ENCODE measurements at places on chromosomes 12 and 14. TPM values are rescaled to one million over a fixed set of nuclear protein-coding genes. Genes with fewer than 3 reads are reported as not detected.

Gene BCAT1
- 69.5 TPM for polyA plus RNA-seq

Gene NGB
- polyA plus RNA-seq: not detected

Gene RAB2B
- polyA plus RNA-seq: 23.2 TPM

Gene RERG
- polyA plus RNA-seq: 6.6 TPM

Gene RDH11
- 51.5 TPM for polyA plus RNA-seq

Gene C12orf54
- not detected for polyA plus RNA-seq

Gene ALG10
- 3.1 TPM for polyA plus RNA-seq

Gene IL31
- polyA plus RNA-seq: not detected

Gene AP5M1
- polyA plus RNA-seq: 25.7 TPM

Gene SOCS4
- 10.7 TPM for polyA plus RNA-seq

Gene FOXG1
- polyA plus RNA-seq: not detected

Gene DAO
- 0.12 TPM for polyA plus RNA-seq

Gene ESRRB
- 3.5 TPM for polyA plus RNA-seq

Gene CGRRF1
- polyA plus RNA-seq: 14.6 TPM

Gene IL22
- not detected for polyA plus RNA-seq

Gene A2M
- polyA plus RNA-seq: 306 TPM

Gene CDKN1B
- polyA plus RNA-seq: 43.1 TPM

Gene RTN1
- polyA plus RNA-seq: 2.2 TPM

Gene KCNA5
- polyA plus RNA-seq: 4.3 TPM

Gene MRPS35
- 45.1 TPM for polyA plus RNA-seq

Gene CIROP
- not detected for polyA plus RNA-seq

Gene HOXC6
- 16.1 TPM for polyA plus RNA-seq

Gene CNIH1
- 161 TPM for polyA plus RNA-seq

Gene SCN8A
- polyA plus RNA-seq: 0.24 TPM

Gene SELPLG
- 4.5 TPM for polyA plus RNA-seq

Gene KLRG1
- polyA plus RNA-seq: 2.7 TPM

Gene CBLN3
- polyA plus RNA-seq: 2.0 TPM

Gene PUS1
- 13.5 TPM for polyA plus RNA-seq

Gene MYF5
- polyA plus RNA-seq: 34.7 TPM

Gene C12orf56
- polyA plus RNA-seq: 2.7 TPM

Gene IL26
- not detected for polyA plus RNA-seq

Gene TAS2R9
- polyA plus RNA-seq: not detected

Gene LRTM2
- polyA plus RNA-seq: 0.14 TPM

Gene RILPL1
- polyA plus RNA-seq: 38.3 TPM

Gene HHIPL1
- 1.5 TPM for polyA plus RNA-seq

Gene PPP1R36
- polyA plus RNA-seq: 0.52 TPM

Gene KCNA1
- 2.1 TPM for polyA plus RNA-seq

Gene PRH2
- polyA plus RNA-seq: not detected

Gene C12orf42
- polyA plus RNA-seq: 1.6 TPM

Gene ADAM21
- polyA plus RNA-seq: 0.50 TPM

Gene WSCD2
- polyA plus RNA-seq: 0.57 TPM

Gene ZNF219
- 16.9 TPM for polyA plus RNA-seq

Gene KRT85
- not detected for polyA plus RNA-seq

Gene ASCL1
- not detected for polyA plus RNA-seq

Gene OR4Q3
- polyA plus RNA-seq: not detected

Gene PLBD1
- 26.5 TPM for polyA plus RNA-seq

Gene CLEC7A
- polyA plus RNA-seq: 0.71 TPM

Gene ANHX
- polyA plus RNA-seq: not detected

Gene TDP1
- polyA plus RNA-seq: 11.3 TPM

Gene SLC41A2
- 2.6 TPM for polyA plus RNA-seq

Gene SLC2A14
- polyA plus RNA-seq: 0.42 TPM

Gene SPIC
- not detected for polyA plus RNA-seq

Gene LMNTD1
- polyA plus RNA-seq: not detected

Gene SLC7A7
- polyA plus RNA-seq: 25.9 TPM

Gene CLBA1
- 5.1 TPM for polyA plus RNA-seq

Gene DUSP16
- 34.1 TPM for polyA plus RNA-seq
